Nucleus accumbens (tissue), 56 donors: ENCODE measurements at places on chromosomes 11 and 22.

DNA sequence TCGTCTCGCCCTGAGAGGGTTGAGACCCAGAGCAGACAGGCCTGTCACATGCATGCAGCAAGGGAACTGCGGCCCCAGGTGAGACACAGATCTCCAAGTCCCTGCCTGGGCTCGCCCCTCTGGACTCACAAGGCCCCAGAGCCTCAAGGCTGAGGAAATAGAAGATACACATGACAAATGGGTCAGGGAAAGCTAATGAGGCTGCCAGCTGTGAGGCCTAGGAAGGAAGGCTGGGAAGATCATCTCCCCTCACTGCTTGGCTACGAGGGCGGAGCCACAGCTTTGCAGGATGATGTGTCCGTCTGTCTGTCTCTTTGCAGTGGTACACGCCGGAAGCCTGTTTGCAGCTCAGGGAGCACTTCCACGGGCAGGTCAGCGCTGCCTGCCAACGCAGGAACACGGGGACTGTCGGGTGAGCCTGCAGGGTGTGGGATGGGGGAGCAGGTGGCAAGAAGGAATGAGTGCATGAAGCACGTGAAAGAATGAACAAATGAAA lies 4.5 kb downstream of the RAB36 start:
- no peak for DNase-seq

DNA sequence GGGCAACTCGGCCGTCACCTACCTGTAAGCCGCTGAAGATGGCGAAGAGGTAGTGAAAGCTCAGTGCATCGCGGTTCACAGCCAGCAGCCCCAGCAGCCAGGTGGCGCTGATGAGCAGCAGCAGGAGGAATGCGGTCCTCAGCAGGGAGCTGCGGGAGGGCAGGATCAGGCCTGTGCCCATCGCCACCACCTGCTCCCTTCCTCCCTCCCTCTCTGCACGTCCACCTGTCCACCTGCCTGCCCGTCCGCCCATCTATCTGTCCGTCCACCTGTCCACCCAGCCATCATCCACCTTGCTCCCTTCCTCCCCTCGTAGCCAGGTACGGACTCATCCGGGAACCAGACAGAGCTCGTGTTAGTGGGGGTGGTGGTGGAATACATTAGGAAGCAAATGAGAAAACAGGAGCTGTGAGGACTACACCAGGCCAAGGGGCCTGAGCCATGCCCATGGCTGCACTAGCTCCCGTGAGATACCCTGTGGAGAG lies 32.2 kb downstream of the TRMU start:
- DNase-seq = no peak

DNA sequence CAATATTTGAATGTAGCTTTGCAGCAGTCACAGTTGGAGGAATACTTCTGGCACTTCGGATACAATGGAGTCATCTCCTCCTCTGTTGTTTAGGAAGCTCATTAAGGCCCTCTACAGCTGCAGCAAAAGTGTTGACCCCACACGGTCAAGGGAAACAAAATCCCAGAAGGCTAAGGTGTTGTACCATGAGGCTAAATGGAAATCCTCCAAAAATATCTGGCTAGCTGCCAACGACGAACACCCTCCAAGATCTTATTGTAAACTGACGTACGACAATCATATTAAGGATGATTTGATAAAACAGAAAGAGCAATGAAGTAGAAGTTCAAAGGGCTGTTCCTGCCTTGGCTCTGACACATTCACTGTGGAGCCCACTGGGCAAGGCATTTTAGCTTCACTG lies 4.0 kb downstream of the POGLUT3 start:
- no peak for DNase-seq

GRCh38 chr11:3016861-3017260 lies 24.7 kb upstream of the NAP1L4 start:
- no peak for DNase-seq

DNA sequence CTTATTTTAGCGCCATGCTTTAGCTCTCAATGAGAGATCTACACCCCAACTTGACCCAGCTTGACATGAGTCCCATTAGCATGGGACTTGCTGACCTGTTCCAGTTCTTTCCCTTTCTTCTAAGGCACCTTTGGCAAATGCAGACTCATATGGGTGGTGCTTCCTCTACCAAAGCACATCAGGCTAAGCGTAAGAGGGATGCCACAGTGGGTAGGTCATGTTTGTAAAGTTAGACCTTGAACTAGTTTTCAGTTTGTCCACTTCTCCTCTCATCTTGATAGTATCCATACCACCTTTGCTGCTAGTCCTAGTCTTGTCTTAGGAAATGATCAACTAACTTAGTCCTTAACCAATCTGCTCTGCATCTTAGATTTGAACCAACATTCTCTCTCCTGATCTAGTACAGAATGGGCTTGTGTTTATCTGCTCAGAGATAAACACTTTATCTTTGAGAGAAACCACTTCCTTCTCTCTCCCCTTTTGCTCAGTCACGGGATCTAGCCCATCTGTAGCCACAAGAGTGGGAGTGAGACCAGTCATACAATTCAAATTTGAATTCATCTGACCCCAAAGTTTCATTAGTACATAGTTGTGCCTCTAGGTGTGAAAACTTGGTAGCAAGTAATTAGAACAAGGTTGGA lies 72.1 kb upstream of the CD44 start:
- DNase-seq = no peak

GRCh38 chr11:113160808-113161124 lies 153.6 kb upstream of the TTC12 start:
- DNase-seq = no peak

DNA sequence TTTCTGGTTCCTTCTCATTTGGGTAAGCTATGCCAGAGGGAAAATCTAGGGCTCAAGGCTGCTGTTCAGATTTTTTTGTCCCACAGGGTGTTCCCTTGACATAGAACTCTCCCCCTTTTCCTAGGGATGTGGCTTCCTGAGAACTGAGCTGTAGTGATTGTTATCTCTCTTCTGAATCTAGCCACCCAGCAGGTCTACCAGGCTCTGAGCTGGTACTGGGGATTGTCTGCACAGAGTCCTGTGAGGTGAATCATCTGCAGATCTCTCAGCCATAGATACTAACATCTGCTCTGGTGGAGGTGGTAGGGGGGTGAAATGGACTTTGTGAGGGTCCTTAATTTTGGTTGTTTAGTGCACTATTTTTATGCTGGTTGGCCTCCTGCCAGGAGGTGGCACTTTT lies 167.3 kb upstream of the PGR start:
- no peak for DNase-seq

DNA sequence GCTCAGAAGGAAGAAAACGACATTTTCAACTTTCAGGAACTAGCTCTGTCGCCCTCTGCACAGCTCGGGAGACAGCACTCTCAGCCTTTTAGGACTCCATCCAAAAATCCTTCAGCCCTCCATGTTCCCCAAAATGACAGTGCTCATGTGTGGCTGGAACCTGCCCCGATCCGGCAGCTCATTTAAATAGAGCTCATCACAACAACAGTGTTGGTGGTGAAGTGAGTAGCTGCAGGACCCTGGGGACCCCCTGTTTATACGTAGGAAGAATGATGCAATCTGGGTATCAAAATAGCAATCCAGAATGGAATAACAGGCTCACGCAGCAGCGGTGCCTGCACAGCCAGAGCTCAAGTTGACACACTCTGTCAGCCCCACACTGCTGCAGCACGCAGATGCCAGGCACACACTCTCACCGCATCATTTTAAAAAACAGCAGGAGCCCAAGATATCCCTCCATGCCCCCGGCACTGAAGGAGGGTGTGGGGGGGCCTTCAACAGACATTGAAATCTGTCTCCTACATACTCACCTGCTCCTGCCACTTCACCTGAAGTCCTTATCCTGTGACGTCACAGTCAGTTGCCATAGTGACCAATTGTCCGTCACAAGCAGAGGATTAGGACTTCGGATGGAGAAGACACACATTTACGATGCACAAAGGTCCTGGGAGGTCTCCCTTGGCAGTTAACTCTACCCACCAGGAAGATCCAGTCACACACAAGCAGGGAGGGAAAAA lies 24.0 kb downstream of the TRIM66 start:
- DNase-seq = no peak
